Cardiac muscle cell (in vitro differentiated cells and primary cell): ENCODE measurements at places on chromosomes 1 and 21. TPM values are rescaled to one million over a fixed set of nuclear protein-coding genes. Genes with fewer than 3 reads are reported as not detected.

Gene DNAJC8
- polyA plus RNA-seq, result 117 and 137 TPM in 2 replicates

Gene TFF2
- not detected in 2 replicates for polyA plus RNA-seq

Gene TFAP2E
- 0.50 TPM in 1 of 2 replicates, not detected in the other for polyA plus RNA-seq

Gene NBPF3
- 7.5 and 8.1 TPM in 2 replicates for polyA plus RNA-seq

Gene FCRL1
- not detected in 2 replicates for polyA plus RNA-seq

Gene NUDT17
- 15.7 and 17.0 TPM in 2 replicates for polyA plus RNA-seq

Gene DNAJC6
- 26.0 and 48.1 TPM in 2 replicates for polyA plus RNA-seq

Gene CFHR5
- polyA plus RNA-seq, result not detected in 2 replicates

Gene ADGRB2
- 95.0 and 109 TPM in 2 replicates for polyA plus RNA-seq

Gene PKLR
- polyA plus RNA-seq, result not detected in 2 replicates

- no peak overlapping the region for H3K27ac ChIP-seq
- no peaks in the 10 kb centered on the region for H3K27me3 ChIP-seq
Measured at GRCh38 chr1:81407000-81407821, 393.5 kb upstream of the ADGRL2 start.

DNA sequence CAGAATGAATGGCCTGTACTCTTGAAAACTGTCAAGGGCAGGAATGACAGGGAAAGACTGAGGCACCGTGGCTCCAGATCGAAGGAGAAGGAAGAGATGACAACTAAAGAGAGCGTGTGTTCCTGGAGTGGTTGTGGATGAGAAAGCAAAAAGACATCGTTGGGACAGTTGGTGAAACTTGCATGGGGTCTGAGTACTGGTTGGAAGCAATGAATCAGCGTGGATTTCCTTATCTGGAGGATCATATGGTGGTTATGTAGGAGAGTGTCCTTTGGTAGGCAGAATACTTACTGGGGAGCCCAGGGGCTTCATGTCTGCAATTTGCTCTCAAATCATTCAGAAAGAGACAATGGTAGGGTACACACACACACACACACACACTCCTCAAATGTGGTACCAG lies 13.9 kb downstream of the LEMD1 start:
- H3K4me3 ChIP-seq, result no peak overlapping the region
- no peak overlapping the region for H3K27ac ChIP-seq
- no peaks in the 10 kb centered on the region for H3K36me3 ChIP-seq
- H3K27me3 ChIP-seq, result no peaks in the 10 kb centered on the region
- no peak for DNase-seq
- H3K4me1 ChIP-seq, result no peaks in the 10 kb centered on the region

- H3K4me1 ChIP-seq, result peaks cover 28% of the 10 kb centered on the region
- DNase-seq, result no peak
- H3K27ac ChIP-seq, result no peak overlapping the region
- no peaks in the 10 kb centered on the region for H3K27me3 ChIP-seq
Measured at GRCh38 chr21:45094412-45094811, 20.0 kb downstream of the ADARB1 start.

- peak; percentile 64 for DNase-seq
- H3K4me1 ChIP-seq, result no peaks in the 10 kb centered on the region
- H3K27ac ChIP-seq, result no peak overlapping the region
- no peaks in the 10 kb centered on the region for H3K27me3 ChIP-seq
- peaks cover 30% of the 10 kb centered on the region for H3K36me3 ChIP-seq
- no peak overlapping the region for H3K4me3 ChIP-seq
Measured at GRCh38 chr1:209850342-209850979, 22.7 kb downstream of the UTP25 start.

DNA sequence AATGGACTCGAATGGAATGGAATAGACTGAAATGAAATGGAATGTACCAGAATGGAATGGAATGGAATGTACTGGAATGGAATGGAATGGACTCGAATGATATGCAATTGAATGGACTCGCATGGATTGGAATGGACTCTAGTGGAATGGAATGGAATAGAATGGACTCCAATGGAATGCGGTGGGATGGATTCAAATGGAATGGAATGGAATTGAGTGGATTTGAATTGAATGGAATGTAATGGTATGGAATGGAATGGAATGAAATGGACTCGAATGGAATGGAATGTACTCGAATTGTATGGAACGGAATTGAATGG lies 99.6 kb upstream of the FBXO28 start:
- no peaks in the 10 kb centered on the region for H3K4me1 ChIP-seq
- no peak overlapping the region for H3K4me3 ChIP-seq
- H3K36me3 ChIP-seq, result no peaks in the 10 kb centered on the region
- DNase-seq, result no peak

- H3K4me3 ChIP-seq, result no peak overlapping the region
- H3K4me1 ChIP-seq, result peaks cover 4% of the 10 kb centered on the region
- H3K27ac ChIP-seq, result no peak overlapping the region
- peaks cover 62% of the 10 kb centered on the region for H3K27me3 ChIP-seq
Measured at GRCh38 chr1:156627313-156627880, 8.2 kb downstream of the HAPLN2 start.

DNA sequence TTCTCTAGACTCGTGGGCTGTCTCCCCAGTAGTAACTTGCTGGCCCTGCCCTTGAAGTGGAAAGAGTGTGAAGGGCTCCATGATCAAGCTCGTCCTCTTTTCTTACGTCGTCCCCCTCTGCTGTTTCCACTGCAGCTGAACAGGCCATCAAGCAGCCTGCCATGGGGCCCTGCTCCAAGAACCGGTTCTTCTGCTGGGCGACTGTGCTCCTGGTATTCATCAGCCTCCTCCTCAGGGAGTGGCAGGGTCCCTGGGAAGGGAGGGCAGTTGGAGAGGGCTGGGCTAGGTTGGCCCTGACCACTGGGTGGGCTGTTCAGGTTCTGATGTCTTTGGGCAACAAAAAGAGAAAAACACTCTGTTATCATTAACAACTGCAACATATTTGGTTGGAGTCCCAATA lies 151.5 kb downstream of the FCRL5 start:
- no peaks in the 10 kb centered on the region for H3K27me3 ChIP-seq
- no peaks in the 10 kb centered on the region for H3K36me3 ChIP-seq
- H3K4me3 ChIP-seq, result no peak overlapping the region
- H3K27ac ChIP-seq, result no peak overlapping the region

DNA sequence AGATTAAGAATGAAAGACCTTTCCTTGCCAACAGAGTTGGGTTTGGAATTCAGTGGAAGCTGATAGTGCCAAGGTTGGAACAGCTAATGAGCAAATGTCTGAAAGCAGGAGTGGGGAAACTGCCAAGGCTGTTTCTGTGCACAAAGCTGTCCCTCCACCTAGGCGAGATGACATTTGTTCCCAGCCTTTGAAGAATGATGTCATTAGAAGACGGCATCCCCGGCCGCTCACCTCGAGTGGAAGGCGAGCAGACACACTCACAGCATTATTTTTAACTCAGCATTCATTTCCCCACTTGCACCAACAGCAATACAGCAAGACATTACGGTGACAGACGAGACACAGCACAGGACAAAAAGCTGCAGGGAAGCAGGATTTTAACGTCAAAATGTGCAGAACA lies 463.9 kb downstream of the PCP4 start:
- DNase-seq, result peak; percentile 32
- no peak overlapping the region for H3K27ac ChIP-seq
- no peak overlapping the region for H3K4me3 ChIP-seq
- H3K27me3 ChIP-seq, result no peaks in the 10 kb centered on the region
- no peaks in the 10 kb centered on the region for H3K36me3 ChIP-seq
- peaks cover 17% of the 10 kb centered on the region for H3K4me1 ChIP-seq

DNA sequence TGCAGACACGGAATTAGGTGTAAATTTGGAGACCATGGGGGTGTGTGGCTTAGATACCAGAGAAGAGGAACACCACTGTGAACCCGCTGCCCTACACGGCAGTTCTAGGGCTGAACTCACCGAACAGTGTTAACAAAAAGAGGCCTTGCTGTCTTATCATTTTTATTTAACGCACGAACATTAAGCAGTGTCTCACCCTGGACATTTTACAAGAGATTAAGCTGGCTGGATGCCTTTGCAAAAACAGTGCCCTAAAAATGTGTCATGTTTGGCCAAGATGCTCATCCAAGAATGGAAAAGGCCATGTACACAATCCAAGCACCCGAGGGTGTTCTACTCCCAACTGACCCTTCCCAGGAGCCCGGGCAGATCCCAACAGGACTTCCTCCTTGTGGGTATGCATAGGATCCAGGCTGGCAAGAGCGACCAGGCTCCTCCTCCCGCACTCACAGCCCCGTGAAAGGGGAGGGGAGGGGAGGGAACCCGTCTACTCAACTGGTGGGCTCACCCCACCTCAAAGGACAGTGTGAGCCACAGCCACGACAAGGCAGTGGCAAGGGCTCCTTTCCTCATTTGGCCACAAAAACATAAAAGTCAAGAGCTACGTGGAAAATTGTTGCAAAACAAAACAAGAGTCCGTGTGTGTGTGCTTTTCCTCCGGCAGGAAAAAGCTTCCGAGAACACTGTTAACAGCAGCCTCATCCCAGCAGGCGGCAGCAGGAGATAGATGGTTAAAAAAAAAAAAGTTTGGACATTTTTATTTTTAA lies 20.3 kb downstream of the C2CD2 start:
- no peaks in the 10 kb centered on the region for H3K36me3 ChIP-seq
- no peak overlapping the region for H3K4me3 ChIP-seq
- no peak overlapping the region for H3K27ac ChIP-seq
- DNase-seq, result peak; percentile 75

GRCh38 chr1:77065693-77066342 lies 153.4 kb downstream of the PIGK start:
- DNase-seq, result no peak
- H3K36me3 ChIP-seq, result no peaks in the 10 kb centered on the region
- no peak overlapping the region for H3K27ac ChIP-seq
- no peak overlapping the region for H3K4me3 ChIP-seq
- H3K4me1 ChIP-seq, result no peaks in the 10 kb centered on the region

DNA sequence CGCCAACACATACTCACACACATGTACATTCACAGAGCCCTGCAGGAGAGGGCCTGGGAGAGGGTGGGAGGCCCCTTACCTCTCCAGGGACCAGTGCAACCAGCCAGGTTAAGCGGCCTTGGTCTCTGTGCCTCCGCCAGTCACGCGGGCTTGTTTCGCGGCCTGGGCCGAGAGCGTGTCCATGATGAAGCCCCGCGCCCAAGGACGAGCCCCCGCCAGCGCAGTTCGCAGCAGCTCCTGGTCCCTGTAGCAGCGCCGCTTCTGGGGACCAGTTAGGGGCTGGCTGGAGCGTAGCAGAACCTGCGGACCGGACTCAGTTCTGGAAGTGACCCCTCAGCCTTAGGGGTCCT lies 7.3 kb upstream of the FAM167B start:
- peaks cover 10% of the 10 kb centered on the region for H3K4me1 ChIP-seq
- DNase-seq, result no peak
- H3K27ac ChIP-seq, result peak overlapping the region; percentile 59
- H3K4me3 ChIP-seq, result peak overlapping the region; percentile 42

GRCh38 chr1:35530168-35530567 lies 27.0 kb downstream of the KIAA0319L start:
- H3K27ac ChIP-seq, result no peak overlapping the region
- no peak for DNase-seq
- no peaks in the 10 kb centered on the region for H3K27me3 ChIP-seq
